Body of pancreas (tissue), 4 donors: ENCODE measurements at places on chromosomes 13 and 19. TPM values are rescaled to one million over a fixed set of nuclear protein-coding genes. Genes with fewer than 3 reads are reported as not detected.

Gene KISS1R
- not detected for total RNA-seq

Gene SHD
- not detected for total RNA-seq

Gene SACS
- total RNA-seq: 8.6 TPM

Gene TNNI3
- not detected for total RNA-seq

Gene ZNF568
- total RNA-seq: 7.0 TPM

GRCh38 chr13:32878163-32878562 lies 138.1 kb upstream of the KL start:
- no peak for DNase-seq

DNA sequence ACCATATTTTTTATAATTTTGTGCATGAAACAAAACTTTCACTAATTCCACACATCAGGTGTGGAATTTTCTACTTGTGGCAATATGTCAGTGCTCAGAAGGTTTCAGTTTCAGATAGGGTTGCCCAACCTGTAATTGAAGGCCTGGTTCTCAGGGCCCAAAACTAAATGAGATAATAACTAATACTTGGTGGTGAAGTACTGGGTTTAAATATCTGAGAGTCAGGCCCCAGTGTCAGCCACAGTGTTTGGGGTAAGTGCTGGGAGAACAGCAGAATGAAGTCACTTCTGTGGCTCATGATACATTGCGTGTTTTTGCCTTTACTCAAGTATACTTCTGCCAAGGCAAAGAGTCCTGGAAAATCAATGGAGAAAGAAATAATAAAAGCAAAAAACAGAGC lies 5.6 kb downstream of the SAFB start:
- no peak for DNase-seq

- DNase-seq: no peak
These were observed 729 bp downstream of the STK11 start for GRCh38 chr19:1206150-1206863.

- DNase-seq: no peak
These were observed 1.7 kb upstream of the S1PR4 start for GRCh38 chr19:3176715-3177501.

- no peak for DNase-seq
These were observed 529.3 kb upstream of the SPRY2 start for GRCh38 chr13:80870186-80870585.
